ENCODE measurements at places on chromosomes 7 and 10.

DNA sequence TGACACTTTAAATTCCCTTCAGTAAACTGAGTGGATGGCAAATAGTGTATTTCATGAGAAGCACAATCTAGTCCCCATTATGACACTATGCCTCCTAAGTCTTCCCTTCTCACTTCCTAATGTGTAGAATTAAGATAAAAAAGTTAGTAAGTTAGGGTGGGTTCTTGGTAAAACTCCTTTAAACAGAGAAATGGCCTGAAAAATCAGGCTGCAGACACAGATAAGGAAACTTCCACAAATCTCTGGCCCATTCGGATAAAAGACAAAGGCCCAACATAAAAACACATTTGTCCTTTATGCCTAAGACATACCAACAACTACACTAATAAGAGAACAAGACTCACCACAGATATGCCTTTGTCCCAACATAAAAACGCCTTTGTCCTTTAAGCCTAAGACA lies 21.5 kb downstream of the AKR1C8 start:
- DNase-seq: no peak

- no peak for DNase-seq
Observed at GRCh38 chr7:71706597-71706975, 574.6 kb downstream of the GALNT17 start.

GRCh38 chr7:103576641-103577040 lies 130.6 kb upstream of the SLC26A5 start:
- no peak for DNase-seq

DNA sequence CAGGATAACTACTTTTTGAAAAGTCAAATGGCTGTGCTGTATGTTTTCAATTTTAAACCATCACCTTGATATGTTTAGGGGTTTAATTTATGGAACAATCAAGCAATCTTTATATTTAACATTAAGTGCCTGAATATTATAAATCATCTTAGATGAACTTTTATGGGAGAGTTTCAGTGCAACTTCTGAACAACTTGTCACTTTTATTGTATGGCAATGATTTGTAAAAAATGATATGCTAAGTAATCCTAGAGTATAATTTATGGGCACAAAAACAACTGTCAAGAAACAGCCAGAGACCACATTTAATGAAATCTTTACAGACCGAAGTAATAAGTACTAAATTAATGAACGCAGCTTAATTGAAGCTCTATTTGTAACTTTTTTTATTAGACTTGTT lies 498.9 kb downstream of the PARD3 start:
- no peak for DNase-seq

- DNase-seq: no peak
Observed at GRCh38 chr10:37952043-37952755, 24.2 kb downstream of the ZNF25 start.

GRCh38 chr7:155001756-155002410 lies 1.0 kb downstream of the PAXIP1 start:
- DNase-seq: no peak

DNA sequence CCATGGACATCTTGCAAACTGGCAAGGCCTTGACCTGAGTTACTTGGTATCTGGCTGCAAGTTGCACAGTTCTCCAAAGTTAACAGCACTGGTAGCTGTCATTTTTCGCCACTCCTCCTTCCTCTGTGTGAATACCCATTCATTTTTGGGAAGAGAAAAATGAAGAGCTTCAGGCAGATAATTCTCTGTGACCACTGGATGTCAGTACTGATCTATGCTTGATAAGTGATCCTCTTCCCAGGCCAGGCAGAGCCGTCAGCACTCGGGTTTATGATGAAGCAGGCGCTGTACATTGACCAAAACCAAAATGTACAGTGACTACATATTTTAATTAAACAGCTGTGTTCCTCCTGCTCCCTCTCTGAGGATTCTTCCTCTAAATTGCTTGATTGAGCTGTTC lies 55.9 kb upstream of the PDZD8 start:
- no peak for DNase-seq

DNA sequence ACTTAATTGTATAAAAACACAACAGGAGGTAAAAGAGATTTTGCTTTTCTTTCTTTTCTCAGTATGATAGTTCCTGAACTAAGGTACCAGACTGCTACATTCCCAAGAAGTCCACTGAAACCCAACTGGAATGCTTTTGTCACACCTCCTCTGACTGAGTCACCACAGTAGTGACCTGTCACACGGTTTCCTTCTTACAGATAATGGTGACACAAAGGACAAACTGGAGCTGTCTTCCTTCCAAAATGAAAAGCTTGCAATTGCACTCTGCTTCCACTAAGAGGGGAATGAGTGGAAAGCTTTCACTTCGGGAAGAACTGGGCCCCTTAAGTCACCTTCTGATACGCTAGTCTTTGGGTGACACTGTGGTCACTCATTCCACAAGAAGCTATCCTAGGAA lies 122.2 kb downstream of the KMT2E start:
- DNase-seq: no peak

DNA sequence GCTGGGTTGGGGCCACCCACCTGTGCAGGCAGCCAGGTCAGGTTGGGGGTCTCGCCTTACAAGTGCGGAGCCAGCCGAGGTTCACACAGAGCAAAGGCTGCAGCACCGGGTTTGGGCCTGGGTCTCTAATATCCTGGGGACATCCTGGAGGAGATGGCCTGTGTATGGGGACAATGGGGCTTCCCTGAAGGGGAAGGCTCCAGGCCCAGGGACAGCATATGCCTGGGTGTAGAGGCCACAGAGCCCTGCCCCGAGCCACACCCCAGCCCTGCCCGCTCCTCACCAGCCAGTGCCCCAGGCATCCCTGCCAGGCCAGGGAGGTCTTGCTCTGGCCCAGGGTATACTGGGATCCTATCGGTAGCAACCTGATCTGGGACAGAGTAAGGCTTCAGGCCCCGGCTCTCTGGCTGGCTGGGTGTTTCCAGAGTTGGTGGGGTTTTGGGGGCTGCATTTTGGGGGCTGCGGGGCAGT lies 9.1 kb downstream of the TTYH3 start:
- no peak for DNase-seq

DNA sequence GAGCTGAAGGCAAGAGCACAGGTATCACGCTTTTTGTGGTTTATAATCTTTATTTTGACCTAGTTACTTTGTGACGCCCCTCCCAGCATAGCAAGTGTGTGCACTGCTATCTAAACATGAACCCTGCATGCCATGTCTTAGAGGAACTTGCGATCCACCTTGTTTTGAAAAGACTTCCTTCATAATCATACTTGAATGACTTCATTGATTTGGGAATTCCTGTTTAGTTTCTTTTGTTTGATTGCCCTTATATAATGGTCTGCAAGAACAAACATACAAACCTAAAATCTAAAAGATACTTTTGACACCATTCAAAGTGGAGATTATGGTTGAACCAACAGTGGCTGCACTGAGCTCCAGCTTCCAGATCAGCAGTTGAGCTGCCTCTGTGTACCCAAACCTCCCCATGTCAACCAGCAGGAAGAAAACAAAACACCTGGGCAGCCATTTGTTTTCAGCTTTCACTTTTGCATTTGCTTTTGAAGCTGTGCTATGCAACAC lies 132.6 kb downstream of the CELF2 start:
- DNase-seq: no peak

- DNase-seq: no peak
Observed at GRCh38 chr7:90238583-90238982, 6.4 kb upstream of the CFAP69 start.

DNA sequence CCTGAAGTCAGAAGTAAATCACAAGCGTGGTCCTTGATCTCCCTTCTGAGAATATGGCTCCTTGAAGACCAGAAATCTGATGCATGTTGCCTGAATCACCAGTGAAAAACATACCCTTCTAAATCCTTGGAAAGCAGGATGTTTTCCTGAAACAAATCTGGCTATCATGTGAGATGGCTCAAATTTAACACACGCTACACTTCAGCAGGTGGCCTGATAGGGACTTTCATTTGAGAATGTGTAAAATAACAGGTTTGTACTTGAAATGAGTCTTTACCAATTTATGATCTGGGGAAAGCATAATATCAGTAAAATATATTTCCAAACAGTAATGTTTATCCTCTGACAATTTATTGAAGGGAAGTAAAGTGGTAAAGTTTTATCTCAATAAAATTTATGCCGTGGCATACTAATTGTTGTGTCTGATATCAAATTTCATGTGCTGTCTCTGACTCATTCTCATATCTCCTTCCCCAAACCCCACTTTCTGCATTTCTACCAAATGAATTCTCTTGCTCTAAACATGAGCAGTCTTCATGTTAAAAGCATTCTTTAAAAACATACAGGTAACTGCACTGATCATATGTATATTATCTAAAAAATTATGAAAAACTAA lies 17.4 kb downstream of the CYP3A4 start:
- no peak for DNase-seq

- DNase-seq: no peak
Observed at GRCh38 chr7:2520131-2520760, 672 bp downstream of the LFNG start.

- DNase-seq: no peak
Observed at GRCh38 chr10:6273351-6273750, 70.6 kb downstream of the PFKFB3 start.

GRCh38 chr7:126780993-126781392 lies 471.7 kb downstream of the GRM8 start:
- DNase-seq: no peak

GRCh38 chr7:99597762-99598501 lies at the start of gene TMEM225B:
Gene TMEM225B (plus strand): TSS chr7:99598267. CDS start chr7:99604389, 6,122 bp downstream.
- DNase-seq: no peak

DNA sequence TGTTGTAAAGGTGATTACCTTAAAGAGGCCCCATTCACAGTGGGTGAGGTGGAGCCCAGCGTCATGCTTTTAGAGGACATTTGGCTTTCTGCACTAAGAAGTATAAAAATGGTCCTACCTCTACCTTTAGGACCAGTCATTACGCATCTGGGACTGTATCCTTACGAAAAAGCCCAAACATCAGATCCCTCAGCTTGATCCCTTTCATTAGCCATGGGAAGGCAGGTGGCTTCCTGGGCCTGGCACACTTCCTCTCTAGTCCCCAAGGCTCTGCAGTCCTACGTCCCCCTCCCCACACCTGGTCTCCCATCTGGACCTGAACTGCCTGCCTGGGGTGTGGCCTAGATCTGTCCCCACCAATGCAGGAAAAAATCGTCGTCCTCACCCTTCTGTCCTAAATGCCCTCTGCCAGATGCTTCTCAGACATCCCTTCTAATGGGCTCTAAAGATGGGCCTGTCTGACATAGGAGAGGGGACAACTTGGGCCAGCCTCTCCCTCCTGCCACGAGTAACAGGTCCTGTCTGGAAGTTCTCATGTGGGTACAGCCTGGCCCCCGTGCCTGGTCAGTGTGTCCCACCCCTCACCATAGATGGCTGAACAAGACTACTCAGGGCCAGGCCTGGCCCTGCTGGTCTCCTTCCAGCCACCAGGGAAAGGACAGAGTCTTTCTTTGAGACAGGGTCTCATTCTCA lies 11.8 kb upstream of the SLC18A3 start:
- no peak for DNase-seq

DNA sequence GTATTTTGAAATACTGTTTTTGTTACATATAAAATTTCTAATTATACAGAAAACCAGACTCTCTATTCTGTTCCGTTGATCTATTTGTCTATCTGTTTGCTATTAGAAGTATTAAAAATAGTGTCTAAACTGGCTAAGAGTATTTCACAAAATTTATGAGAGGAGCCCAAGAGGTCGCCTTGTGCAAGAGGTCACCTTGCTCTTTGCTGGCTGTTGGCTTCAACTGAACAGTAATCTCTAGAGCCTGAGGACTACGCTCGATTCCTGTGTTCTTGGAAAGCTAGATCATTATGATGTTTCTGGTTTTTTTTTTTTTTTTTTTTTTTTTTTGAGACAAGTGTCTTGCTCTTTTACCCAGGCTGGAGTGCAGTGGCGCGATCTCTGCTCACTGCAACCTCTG lies 428.6 kb downstream of the LRMDA start:
- no peak for DNase-seq

GRCh38 chr10:70598857-70599295 lies 3.7 kb downstream of the PRF1 start:
- DNase-seq: no peak

GRCh38 chr10:94287336-94287735 lies 75.4 kb downstream of the NOC3L start:
- DNase-seq: no peak

DNA sequence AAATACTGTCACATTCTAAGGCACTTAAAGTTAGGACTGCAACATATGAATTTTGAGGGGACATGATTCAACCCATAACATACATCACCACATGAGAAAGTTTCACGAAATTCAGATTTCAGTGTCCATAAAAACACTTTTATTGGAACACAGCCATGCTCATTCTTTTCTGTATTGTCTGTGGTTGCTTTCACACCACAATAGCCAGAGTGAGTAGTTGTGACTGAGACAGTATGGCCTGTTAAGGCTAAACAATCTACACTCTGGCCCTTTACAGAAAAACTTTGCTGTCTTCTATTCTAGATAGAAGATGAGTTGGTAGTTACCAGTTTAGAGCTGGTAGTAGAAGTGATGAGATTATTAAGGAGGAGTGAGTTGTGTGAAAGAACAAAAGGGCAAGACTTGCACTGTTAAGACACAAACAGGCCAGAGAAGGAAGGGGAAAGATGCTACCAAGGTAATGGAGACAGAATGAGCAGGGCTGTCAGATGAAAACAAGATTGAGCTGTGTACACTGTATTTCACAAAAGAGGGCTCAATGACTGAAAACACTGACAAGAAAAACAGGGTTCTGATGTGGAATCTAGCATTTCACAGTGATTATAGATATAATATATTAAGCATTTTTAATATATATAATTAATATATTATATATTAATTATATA lies 108.6 kb downstream of the PPP1R3A start:
- DNase-seq: no peak

DNA sequence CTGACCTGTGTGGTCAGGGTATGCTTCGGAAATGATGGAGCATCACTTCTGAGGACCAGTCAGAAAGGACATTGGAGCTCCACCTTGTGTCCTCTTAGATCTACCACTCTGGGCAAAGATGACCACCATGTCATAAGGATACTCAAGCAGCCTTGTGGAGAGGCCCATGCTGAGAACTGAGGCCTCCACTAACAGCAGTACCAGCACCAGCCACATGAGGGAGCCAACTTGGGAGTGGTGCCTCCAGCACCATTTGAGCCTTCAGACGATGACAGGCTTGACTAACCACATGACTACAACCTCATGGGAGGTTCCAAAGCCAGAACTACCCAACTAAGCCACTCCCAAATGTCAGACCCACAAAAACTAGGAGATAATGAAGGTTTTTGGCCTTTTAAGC lies 116.0 kb downstream of the NPTX2 start:
- no peak for DNase-seq

DNA sequence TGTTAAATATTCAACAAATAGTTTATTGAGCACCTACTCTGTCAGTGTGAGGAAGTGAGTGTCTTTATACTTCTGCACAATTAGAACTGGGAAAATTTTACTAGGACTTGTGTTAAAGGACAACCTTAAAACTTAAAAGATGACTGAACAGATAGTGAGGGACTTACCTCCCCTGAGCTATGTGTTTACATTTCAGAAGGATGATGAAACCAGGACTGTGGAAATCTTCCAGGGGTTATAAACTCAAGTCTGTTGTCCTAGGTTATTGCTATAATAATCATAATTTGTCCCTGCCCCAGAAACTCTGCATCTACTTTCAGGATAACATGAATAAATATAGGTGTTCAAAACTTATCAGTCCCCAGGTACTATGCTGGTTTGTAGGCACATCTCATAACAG lies 261.0 kb upstream of the MKLN1 start:
- DNase-seq: no peak
